Activated CD4-positive, alpha-beta memory T cell treated with anti-CD3 and anti-CD28 coated beads, Interleukin-2, amount 10 ng/mL, durations not matched to agents 7 days and 5 days (primary cell): ENCODE measurements at places on chromosomes 5 and 9.
A peak's percentile ranks its signal among the peaks of the same experiment; 100 is the strongest.

- H3K27ac ChIP-seq: no peak overlapping the region
- no peaks in the 10 kb centered on the region for H3K36me3 ChIP-seq
- H3K27me3 ChIP-seq: no peaks in the 10 kb centered on the region
- peaks cover 3% of the 10 kb centered on the region for H3K4me1 ChIP-seq
- no peak for DNase-seq
- no peak overlapping the region for H3K4me3 ChIP-seq
Observed at GRCh38 chr9:137149363-137149762, 10.4 kb downstream of the GRIN1 start.

DNA sequence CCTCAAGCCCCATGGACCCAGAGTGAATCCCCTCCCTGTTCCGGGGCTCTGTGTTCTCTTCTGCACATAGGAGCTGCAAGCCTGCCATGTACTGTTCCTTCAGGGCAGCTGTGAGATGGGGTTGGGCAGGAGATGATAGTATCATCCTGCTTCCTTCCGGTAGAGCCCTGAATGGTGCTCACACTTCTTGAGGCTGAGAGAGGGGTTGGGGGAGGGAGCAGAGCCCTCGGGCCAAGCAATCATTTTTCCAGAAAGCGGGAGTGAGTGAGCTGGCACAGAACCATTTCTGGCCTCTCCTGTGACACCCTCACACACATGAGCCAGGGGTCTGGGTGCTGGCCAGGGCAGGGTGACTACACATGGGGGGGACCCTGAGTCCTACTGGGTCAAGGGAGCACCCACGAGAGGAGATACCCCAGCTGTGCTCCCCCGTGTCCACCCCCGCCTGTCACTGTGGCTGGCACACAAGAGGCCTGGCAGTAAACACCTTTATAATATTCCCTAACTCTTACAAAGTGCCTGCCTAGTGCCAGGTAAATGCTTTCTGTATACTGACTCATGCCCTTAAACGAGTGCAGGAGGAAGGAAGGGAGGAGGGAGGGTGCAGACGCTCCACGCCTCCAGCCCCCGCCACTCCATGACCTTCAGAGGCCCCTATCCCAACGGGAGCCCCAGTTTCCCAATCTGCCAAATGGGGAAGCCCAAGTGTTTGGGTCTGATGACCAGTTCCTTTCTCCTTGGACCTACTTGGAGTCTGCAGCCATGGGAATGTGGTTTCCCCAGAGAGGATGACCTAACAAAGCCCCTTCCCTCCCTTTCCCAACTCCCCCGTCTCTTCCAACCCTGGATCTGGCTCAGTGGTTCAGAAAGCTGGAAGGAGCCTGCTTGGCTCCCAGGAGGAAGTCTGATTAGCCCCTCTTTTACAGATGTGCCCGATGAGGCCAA lies 15.5 kb downstream of the AKNA start:
- peak overlapping the region; percentile 71 for H3K4me3 ChIP-seq
- H3K36me3 ChIP-seq: peaks cover 90% of the 10 kb centered on the region
- H3K4me1 ChIP-seq: peaks cover 94% of the 10 kb centered on the region
- H3K27ac ChIP-seq: peak overlapping the region; percentile 93

- no peaks in the 10 kb centered on the region for H3K27me3 ChIP-seq
- no peak overlapping the region for H3K4me3 ChIP-seq
- H3K36me3 ChIP-seq: no peaks in the 10 kb centered on the region
- H3K27ac ChIP-seq: no peak overlapping the region
- H3K4me1 ChIP-seq: no peaks in the 10 kb centered on the region
- no peak for DNase-seq
Observed at GRCh38 chr5:15689836-15690235, 189.9 kb downstream of the FBXL7 start.

- H3K36me3 ChIP-seq: no peaks in the 10 kb centered on the region
- no peak overlapping the region for H3K27ac ChIP-seq
- no peaks in the 10 kb centered on the region for H3K27me3 ChIP-seq
- H3K4me3 ChIP-seq: no peak overlapping the region
- no peaks in the 10 kb centered on the region for H3K4me1 ChIP-seq
Observed at GRCh38 chr9:16680975-16681651, 189.4 kb downstream of the BNC2 start.

- no peak overlapping the region for H3K4me3 ChIP-seq
- no peaks in the 10 kb centered on the region for H3K36me3 ChIP-seq
- no peak overlapping the region for H3K27ac ChIP-seq
- no peak for DNase-seq
Observed at GRCh38 chr5:111163000-111163399, 61.2 kb upstream of the CAMK4 start.
